Heart left ventricle (tissue), 16 donors: ENCODE measurements at places on chromosomes 13 and 19. TPM values are rescaled to one million over a fixed set of nuclear protein-coding genes. Genes with fewer than 3 reads are reported as not detected.

FXYD3 gene
- 0.72 TPM for total RNA-seq

FSD1 gene
- total RNA-seq: not detected

ING1 gene
- 7.1 TPM for total RNA-seq

ZNF415 gene
- total RNA-seq: 18.1 TPM

KIRREL2 gene
- total RNA-seq: not detected

SMAD9 gene
- 5.7 TPM for total RNA-seq

PSPN gene
- total RNA-seq: 0.86 TPM

PPFIA3 gene
- total RNA-seq: 4.3 TPM

KIR3DL1 gene
- 0.83 TPM for total RNA-seq

KCNK6 gene
- 8.5 TPM for total RNA-seq

IZUMO4 gene
- total RNA-seq: 6.2 TPM

KLK14 gene
- 0.25 TPM for total RNA-seq

PRTN3 gene
- total RNA-seq: not detected

CYP2B6 gene
- total RNA-seq: 0.14 TPM

PEAK3 gene
- total RNA-seq: 0.71 TPM

JAK3 gene
- 1.1 TPM for total RNA-seq

GRK1 gene
- total RNA-seq: 0.21 TPM

PSG2 gene
- not detected for total RNA-seq

ZNF585A gene
- 12.3 TPM for total RNA-seq

ZNF682 gene
- total RNA-seq: 6.7 TPM

BRSK1 gene
- 2.1 TPM for total RNA-seq

CFAP97D2 gene
- total RNA-seq: not detected

ZNF534 gene
- 0.46 TPM for total RNA-seq

SLC6A16 gene
- 0.36 TPM for total RNA-seq

LRRC8E gene
- total RNA-seq: 1.0 TPM

FBXL3 gene
- total RNA-seq: 50.0 TPM

CEACAM19 gene
- 3.9 TPM for total RNA-seq

RXFP2 gene
- not detected for total RNA-seq

WDR88 gene
- total RNA-seq: not detected

WDR62 gene
- total RNA-seq: 2.5 TPM

PNMA8B gene
- total RNA-seq: 0.47 TPM

MYH14 gene
- 69.8 TPM for total RNA-seq

ZNF324B gene
- 5.1 TPM for total RNA-seq

ZNF230 gene
- total RNA-seq: 2.8 TPM

ICAM4 gene
- total RNA-seq: 1.1 TPM

SYNGR4 gene
- total RNA-seq: not detected

MRPL57 gene
- 42.5 TPM for total RNA-seq

LILRA1 gene
- 0.16 TPM for total RNA-seq

LHB gene
- total RNA-seq: not detected

TMEM255B gene
- total RNA-seq: 7.2 TPM

TMEM221 gene
- not detected for total RNA-seq

TEX26 gene
- not detected for total RNA-seq

COL4A2 gene
- total RNA-seq: 181 TPM

OLFM4 gene
- 0.09 TPM for total RNA-seq

FBXO27 gene
- 28.4 TPM for total RNA-seq

WIZ gene
- 25.5 TPM for total RNA-seq

SPRY2 gene
- total RNA-seq: 28.8 TPM

ATP4A gene
- total RNA-seq: not detected

ISYNA1 gene
- total RNA-seq: 19.6 TPM

JUNB gene
- 149 TPM for total RNA-seq

PRMT1 gene
- total RNA-seq: 170 TPM

KIR2DL1 gene
- total RNA-seq: not detected

IRGC gene
- not detected for total RNA-seq

PSG7 gene
- not detected for total RNA-seq

PDX1 gene
- not detected for total RNA-seq

TNFSF9 gene
- not detected for total RNA-seq

NLRP9 gene
- total RNA-seq: not detected

KLK13 gene
- not detected for total RNA-seq

N4BP2L2 gene
- 142 TPM for total RNA-seq

CYP4F8 gene
- not detected for total RNA-seq
